ENCODE measurements at places on chromosomes 5 and 9. TPM values are rescaled to one million over a fixed set of nuclear protein-coding genes. Genes with fewer than 3 reads are reported as not detected.

The CDC14B gene
- 16.1 TPM for total RNA-seq

The EGR1 gene
- 11.8 TPM for total RNA-seq

The CCNJL gene
- 11.3 TPM for total RNA-seq

The GHR gene
- total RNA-seq = 0.06 TPM

The KIF24 gene
- total RNA-seq = 3.7 TPM

The CNTFR gene
- total RNA-seq = 0.15 TPM

The ARHGEF39 gene
- total RNA-seq = 14.9 TPM

The SH2D3C gene
- 0.06 TPM for total RNA-seq

The PDLIM4 gene
- 1.0 TPM for total RNA-seq

The RNF224 gene
- total RNA-seq = 0.25 TPM

The SCAI gene
- 2.6 TPM for total RNA-seq

The CBY3 gene
- total RNA-seq = not detected

The FAM78A gene
- 0.44 TPM for total RNA-seq

The MSX2 gene
- 3.6 TPM for total RNA-seq

The SPINK1 gene
- total RNA-seq = 0.98 TPM

All from A549 treated with dexamethasone at 1 μM for 4 hours (cell line).